ENCODE measurements at places on chromosomes 13 and 19.

GRCh38 chr13:40814803-40815202, 25.4 kb downstream of the SLC25A15 start:
- no peak for DNase-seq

DNA sequence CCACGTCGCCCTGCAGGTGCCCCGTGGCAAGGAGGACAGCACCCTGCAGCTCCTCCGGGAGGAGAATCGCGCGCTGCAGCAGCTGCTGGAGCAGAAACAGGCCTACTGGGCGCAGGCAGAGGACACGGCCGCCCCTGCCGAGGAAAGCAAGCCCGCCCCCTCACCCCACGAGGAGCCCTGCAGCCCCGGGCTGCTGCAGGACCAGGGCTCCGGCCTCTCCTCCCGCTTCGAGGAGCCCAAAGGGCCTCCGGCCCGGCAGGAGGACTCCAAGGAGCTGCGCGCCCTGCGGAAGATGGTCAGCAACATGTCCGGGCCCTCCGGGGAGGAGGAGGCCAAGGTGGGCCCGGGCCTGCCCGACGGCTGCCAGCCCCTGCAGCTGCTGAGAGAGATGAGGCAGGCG, 11.6 kb downstream of the CBY2 start:
- no peak for DNase-seq

- DNase-seq, result peak; percentile 24
These were observed 215.2 kb downstream of the NBEA start for GRCh38 chr13:35157143-35157755.

- no peak for DNase-seq
These were observed 25.6 kb downstream of the DHRS12 start for GRCh38 chr13:51778392-51778791.

GRCh38 chr13:52001120-52001731, 10.0 kb downstream of the ATP7B start:
- DNase-seq, result peak; percentile 45

DNA sequence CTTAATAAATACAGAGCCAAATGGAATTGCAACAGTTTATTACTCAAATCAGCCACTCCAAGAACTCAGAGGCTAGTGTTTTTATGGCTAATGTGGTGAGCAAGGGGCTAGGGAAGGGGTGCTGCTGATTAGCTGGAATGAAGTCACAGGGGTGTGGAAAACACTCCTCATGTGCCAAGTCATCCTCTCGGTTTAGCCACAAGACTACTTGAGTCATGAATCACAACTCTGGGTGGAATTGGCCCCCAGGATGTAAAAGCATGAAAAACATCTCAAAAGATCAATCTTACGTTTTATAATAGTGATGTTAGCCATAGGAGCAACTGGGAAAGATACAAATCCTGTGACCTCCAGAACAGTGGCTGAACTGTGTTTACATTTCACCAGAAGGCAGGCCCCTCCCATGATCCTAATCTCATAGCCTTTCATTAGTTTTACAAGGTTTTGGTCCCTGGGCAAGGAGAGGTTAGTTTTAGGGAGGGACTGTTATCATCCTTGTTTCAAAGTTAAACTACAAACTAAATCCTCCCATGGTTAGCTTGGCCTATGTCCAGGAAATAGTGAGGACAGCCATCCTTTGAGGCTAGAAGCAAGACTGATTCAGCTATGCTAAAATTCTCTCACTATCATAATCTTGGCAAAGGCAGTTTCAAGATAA, 2020.1 kb upstream of the PCDH20 start:
- DNase-seq, result no peak

DNA sequence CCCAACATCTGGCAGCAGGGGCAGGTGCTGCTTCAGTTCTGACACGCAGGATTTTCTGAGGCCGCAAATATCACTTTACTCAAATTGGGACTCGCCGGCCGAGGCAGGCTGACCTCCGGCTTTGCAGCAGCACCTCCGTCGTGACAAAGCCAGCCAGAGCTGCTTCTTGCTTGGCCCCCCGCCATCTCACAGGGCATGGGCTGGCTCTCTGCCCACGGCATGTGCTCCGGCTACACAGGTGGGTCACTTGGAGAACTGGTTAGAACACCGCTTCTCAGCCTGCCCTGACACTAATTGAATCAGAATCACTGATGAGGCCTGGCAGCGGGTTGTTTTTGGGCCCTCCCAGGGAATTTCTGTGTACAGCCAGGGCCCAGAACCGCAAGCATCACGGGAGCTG, 112.3 kb downstream of the SLC7A1 start:
- no peak for DNase-seq

DNA sequence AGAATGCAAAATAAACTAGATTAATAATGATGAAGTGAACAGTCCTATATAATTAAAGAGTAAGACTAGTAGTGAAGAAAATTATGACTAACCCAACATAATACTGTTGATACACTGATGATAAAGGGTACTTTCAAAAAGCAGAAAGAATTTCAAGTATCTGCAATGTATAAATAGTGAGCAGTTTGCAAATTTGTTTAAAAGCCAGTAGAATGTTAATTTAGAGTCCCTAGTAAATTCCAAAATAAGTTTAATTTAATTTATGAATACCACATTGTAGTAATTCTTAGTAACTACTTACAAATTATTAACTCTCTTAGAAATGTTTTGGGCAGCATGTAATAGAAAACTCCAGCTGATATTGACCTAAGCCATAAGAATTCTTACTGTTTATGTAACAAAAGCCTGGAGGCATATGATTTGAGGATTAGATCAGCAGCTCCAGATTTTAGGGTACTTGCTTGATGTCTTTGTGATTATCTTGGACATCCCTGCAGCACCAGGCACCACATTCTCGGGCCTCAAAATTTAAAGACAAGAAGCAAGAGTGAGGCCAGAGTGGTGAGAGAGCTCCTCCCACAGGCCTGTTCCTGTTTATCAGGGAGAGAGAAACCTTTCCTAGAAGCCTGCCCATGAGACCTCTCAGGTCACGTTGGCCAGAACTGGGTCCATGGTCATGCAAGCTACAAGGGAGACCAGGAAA, 67.6 kb upstream of the TDRD3 start:
- DNase-seq, result peak; percentile 13

DNA sequence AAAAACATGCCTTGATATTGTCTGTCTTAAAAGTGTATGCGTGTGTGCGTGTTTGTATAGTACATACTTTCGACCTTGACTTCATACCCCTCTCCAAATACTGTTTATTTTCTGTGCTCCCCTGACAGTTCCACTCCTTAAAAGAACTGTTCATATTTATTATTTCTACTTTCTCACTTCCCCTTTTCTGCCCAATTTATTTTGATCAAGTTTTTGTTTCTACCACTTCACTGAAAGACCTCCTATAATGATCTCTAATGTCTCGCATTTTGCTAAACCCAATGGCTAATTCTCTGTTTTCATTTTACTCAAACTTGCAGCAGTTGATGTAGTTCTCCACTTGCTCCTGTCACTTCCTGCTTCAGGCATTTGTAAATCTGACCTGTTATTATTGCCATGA, 426.1 kb upstream of the KLF12 start:
- DNase-seq, result no peak

- no peak for DNase-seq
These were observed 30.5 kb downstream of the ZNF701 start for GRCh38 chr19:52600639-52601024.

GRCh38 chr13:29707876-29708543, 112.5 kb upstream of the SLC7A1 start:
- DNase-seq, result peak; percentile 70

DNA sequence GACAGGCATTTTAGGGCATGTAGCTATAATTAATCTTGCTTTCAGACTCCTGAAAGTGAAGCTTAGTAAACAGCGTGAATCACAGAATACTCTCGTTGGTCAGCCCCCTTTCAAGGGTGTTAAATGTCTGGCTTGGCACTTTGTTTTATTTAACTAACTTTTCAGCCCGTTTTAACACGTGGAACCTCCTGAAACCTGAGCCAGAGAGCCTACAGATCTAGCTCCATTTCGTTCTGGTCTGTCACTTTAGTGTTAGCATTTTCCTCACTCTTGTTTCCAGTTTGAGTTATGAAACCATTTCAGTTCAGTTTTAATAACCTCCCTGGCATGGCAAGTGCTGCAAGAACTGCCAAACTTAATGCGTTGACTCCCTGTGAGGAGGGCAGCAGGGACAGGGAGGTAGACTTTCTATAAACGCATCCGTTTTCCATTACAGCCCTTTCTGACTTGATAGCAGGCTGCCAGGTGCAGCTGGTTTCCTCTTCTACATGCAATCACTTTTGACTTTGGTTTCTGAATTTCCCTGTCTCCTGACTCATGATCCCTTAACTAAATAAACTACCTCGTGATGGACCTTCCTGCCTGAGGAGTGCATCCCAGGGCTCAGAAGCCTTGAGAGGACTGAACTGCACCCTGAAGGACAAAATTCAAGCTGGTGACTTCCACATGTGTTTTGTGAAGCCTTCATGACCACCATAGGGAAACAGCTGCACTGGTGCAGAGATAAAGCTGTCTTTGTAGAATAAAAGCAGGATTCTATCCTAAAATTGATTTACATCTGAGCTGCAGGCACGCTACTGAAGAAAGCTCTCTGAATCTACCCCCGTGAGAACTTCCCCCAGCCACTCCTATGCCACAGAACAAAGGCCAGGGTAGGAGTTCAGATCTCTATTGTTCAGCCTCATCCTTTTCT, 192.6 kb downstream of the DLEU7 start:
- DNase-seq, result no peak

- peak; percentile 60 for DNase-seq
These were observed 10.3 kb downstream of the ACTN4 start for GRCh38 chr19:38657633-38658222.

DNA sequence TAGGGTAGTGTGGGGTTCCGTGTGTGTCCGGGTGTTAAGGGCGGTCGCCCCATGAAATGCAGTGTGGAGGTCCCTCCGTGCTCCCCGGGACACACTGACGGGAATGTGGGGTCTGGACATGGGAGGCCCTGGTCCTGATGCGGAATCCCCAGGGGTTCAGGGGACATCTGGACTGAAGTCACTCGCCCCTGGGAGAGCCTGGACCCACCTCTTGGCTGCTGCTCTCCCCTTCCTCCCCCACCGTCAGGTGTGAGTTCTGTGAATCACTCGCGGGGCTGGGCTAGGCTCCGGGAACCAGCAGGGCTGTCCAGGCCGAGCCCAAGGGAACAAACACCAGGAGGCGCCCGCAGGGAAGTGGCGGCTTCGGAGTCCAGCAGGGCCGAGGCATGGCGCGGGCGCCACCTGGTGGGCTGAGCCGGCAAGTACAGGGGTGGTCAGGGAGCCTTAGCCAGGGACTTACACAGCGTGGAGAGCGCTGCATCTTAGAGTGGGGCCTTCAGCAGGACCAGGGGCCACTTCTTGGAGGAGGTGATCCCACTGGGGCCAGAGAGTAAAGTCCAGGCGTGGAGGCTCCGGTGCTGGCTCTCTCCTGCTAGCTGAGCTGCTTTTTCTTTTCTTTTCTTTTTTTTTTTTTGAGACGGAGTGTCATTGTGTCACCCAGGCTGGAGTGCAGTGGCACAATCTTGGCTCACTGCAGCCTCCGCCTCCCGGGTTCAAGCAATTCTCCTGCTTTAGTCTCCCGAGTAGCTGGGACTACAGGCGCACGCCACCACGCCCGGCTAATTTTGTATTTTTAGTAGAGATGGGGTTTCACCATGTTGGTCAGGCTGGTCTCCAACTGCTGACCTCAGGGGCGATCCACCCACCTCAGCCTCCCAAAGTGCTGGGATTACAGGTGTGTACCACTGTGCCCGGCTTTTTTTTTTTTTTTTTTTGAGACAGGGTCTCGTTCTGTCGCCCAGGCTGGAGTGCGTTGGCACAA, 20.1 kb downstream of the WTIP start:
- DNase-seq, result peak; percentile 98

DNA sequence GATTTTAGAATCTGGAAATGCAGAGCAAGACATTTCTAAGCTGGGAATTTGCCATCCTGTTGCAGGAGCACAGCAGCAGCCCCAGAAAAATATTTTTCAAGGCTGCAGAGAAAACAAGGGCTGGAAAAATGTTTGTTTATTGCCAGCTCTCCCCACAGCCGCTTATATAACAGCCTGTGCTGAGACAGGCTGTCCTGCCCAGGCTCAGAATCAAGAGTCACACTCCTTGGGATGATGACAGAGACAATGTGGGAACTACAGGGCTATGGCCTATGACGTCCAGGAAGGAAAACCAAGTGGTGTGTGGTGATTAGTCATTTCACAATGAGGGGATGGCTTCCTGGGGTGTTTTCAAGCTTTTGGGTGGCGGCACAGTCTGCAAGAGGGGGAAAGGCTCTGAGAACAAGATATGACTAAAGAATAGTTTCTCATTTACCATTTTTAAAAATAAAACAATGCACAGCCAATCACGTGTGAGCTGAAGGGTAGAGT, 136.3 kb upstream of the SERP2 start:
- peak; percentile 82 for DNase-seq

DNA sequence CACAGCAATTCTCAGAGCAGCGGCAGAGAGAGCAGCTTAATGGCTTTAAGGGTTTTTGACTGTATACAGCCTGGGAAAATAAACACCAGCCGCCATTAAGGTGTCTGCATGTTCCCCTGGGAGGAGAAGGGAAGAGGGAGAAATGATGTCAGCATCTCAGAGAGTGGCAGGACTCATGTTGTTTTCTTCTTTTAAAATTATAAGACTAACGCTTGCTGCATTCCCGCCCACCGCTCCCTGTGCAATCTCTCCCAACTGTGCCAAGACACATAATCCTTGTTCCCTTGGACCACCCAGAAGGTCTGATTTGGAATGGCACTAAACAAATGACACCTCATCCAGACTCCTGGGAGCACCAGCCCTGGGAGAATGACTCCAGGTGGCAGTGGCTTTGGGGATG, 27.7 kb upstream of the FAM216B start:
- no peak for DNase-seq

GRCh38 chr19:17406046-17406886, 836 bp upstream of the BST2 start:
- no peak for DNase-seq

GRCh38 chr19:5515737-5516136, 52.0 kb downstream of the TINCR start:
- no peak for DNase-seq

- no peak for DNase-seq
These were observed 17.4 kb downstream of the CHST8 start for GRCh38 chr19:33639035-33639681.

DNA sequence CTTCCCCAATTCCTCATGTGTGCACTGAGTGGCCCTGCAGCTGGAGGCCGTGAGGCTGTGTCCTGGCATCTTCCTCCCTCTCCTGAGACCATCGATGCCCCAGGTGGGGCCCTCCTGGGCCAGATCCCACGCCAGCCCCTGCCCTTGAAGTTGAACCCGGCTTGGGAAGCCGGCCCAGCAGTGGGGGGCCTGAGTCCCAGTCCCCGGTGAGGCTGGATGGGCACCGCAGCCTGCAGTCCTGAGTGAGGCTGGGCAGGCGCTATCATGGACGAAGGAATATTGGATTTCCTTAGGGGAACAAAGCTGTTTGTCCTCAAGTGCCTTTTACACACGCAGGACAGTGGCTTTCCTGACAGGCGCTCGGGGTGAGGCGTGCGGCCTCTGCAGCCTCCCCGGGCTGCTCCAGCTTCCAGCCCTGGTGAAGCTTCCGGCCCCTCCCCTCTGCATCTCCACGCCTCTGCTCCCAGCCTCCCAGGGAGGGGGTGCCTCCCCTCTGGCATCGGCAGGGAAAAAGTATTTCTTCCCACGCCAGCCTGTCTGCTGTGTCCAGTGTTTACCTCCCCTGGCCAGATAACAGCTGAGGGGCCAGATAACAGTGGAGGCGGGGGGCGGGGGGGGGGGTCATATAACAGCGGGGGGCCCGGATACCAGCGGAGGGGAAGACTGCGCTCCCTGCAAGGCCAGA, 159.5 kb downstream of the KDM4B start:
- DNase-seq, result peak; percentile 88

- DNase-seq, result peak; percentile 4
These were observed at the start of gene ZNF728 for GRCh38 chr19:23002690-23003422. ZNF728 (minus strand) TSS chr19:23003176; CDS start chr19:23003030, 146 bp downstream.

GRCh38 chr13:51452361-51453206, at the start of gene INTS6:
INTS6 (minus strand) TSS chr13:51453036; CDS start chr13:51452525, 511 bp downstream.
- DNase-seq, result no peak

GRCh38 chr19:7734220-7735203, 2.6 kb upstream of the CLEC4G start:
- no peak for DNase-seq

Measured in AG08396 (cell line).